ENCODE measurements at places on chromosomes 1 and 21.

DNA sequence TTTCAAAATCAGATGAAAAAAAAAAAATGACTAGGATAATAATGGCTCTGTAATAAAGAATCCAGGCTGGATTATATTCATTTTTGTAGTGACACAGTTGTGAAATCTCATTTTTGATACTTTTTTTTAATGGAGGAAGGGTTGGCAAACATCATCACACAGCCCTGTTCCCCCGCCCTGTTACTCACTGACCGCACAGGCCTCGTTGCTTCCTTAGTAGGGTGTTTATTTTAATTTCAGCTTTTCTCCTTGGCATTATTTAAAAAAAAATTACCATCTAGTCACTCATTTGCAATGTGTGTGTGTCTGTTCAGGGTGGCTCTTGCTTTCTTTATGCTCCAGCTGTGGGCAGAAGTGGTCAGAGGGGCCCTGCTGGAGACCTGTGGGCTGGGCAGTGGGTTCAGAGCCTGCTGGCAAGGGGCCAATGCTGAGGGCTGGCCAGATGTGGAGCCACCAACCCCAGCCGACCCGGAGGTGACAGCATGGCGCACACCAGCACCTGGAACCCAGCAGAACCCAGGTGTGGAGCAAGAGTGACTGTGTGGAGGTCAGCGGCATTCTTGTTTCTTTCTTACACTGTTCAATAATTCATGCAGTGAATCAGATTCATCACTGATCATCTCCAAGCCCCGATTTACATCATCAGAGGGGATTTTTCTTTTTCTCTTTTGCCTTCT, 44.6 kb downstream of the ZSCAN20 start:
- DNase-seq = no peak

- DNase-seq = peak; percentile 52
Observed at GRCh38 chr1:168112673-168113305, 23.9 kb downstream of the GPR161 start.

DNA sequence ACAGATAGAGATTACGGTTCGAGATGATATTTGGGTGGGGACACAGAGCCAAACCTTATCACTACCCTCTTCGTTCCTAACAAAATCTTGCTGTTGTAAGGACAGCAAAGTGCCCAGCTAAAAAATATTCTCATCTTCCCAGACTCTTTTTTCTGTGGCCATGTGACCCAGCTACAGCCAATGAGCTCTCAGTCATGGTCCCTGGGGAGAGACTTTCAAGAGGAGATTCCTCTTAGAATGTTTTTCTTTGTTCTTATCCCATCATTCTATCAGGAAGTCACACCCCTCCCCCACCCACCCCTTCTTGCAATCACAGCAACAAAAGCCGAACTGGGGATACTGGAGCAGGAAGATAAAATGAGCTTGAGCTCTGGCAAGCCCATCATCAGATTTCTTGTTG, 247.1 kb downstream of the CHRM3 start:
- no peak for DNase-seq

- no peak for DNase-seq
Observed at GRCh38 chr1:46474570-46474969, 15.1 kb upstream of the DMBX1 start.

DNA sequence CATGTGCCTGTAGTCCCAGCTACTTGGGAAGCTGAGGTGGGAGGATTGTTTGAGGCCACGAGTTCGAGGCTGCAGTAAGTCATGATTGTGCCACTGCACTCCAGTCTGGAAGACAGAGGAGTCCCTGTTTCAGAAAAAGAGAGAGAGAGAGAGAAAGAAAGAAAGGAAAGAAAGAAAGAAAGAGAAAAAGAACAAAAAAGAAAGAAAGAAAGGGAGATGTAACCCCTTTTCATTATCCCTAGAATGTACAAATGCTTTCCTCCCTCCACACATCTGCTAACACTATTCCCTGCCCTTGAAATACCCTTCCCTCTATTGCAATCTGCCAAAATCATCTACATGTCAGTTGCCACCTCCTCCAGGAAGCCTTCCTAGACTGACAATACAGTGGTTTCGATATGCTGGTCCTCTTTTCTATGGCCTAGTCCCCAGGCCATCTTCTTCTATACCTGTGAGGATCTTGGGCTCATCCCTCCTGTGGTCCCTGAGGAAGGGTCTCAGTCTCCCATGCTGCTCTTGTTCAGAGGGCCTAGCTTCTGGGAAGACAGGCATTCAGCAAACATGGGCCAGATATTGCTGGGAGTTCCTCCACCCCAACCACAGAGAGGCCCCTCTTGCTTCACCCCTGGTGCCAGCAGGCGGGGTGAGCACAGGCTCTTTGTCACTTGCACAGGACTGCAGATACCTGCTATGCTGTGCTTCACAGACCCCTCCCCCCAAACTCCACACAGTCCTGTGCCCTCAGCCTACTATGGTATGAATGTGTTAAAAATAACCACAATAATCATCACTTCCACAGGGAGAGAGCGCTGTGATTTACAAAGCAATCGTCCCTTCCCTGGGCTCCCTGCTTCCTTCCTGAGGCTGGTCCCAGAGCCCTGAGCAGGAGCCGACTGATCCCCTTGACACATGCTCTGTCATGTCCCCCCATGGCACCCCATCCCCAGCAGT, 14.1 kb downstream of the ADGRB2 start:
- DNase-seq = no peak

- peak; percentile 94 for DNase-seq
Observed at GRCh38 chr21:17491716-17492414, 21.0 kb upstream of the CXADR start.

GRCh38 chr1:21673277-21673780, 4.2 kb upstream of the RAP1GAP start:
- DNase-seq = peak; percentile 71

DNA sequence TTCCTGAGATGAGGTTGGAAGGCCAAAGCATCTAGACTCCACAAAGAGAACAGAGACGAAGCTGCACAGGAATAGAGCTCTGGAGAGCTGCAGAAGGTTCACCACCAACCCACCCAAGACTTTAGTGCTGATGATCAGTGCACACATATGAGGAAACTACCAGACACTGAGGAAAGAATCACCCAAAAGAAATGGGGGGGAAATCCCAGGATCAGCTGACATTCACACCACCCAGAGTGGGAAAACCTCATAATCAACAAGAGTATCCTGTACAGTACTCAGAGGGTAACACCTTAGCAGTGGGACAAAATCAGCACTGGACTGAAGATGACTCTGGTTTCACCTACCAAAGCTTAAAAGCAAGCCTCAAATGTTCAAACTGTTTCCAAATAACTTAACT, 36.4 kb downstream of the DENND1B start:
- DNase-seq = no peak

GRCh38 chr1:22830041-22830566, 119.5 kb downstream of the EPHB2 start:
- DNase-seq = no peak

- peak; percentile 67 for DNase-seq
Observed at GRCh38 chr1:230708631-230709580, 5.0 kb downstream of the AGT start.
